ENCODE measurements at places on chromosomes 3 and 15. TPM values are rescaled to one million over a fixed set of nuclear protein-coding genes. Genes with fewer than 3 reads are reported as not detected.

The GRK7 gene
- total RNA-seq = under 0.01 TPM

The DGKG gene
- 6.3 TPM for total RNA-seq

The HEMK1 gene
- 30.0 TPM for total RNA-seq

The STOML1 gene
- 20.4 TPM for total RNA-seq

The GREM1 gene
- total RNA-seq = 684 TPM

The CXCR6 gene
- total RNA-seq = under 0.01 TPM

The C3orf85 gene
- total RNA-seq = not detected

The USP4 gene
- total RNA-seq = 28.1 TPM

The SLC51B gene
- total RNA-seq = 0.33 TPM

The FSIP1 gene
- 1.3 TPM for total RNA-seq

The EIF4E3 gene
- 1.2 TPM for total RNA-seq

The CCRL2 gene
- 0.62 TPM for total RNA-seq

The SLC28A1 gene
- 0.12 TPM for total RNA-seq

The KY gene
- 1.1 TPM for total RNA-seq
